ENCODE measurements at places on chromosomes 11 and 22. TPM values are rescaled to one million over a fixed set of nuclear protein-coding genes. Genes with fewer than 3 reads are reported as not detected.

The MIEF1 gene
- 34.2 TPM for total RNA-seq

The SLC43A3 gene
- 89.8 TPM for total RNA-seq

The CELSR1 gene
- 42.7 TPM for total RNA-seq

The ABTB2 gene
- 4.1 TPM for total RNA-seq

The ALDH3B1 gene
- total RNA-seq: 1.6 TPM

The GPHA2 gene
- not detected for total RNA-seq

The OR52I1 gene
- not detected for total RNA-seq

The MOV10L1 gene
- total RNA-seq: not detected

The OR8K3 gene
- not detected for total RNA-seq

The MMP1 gene
- 0.19 TPM for total RNA-seq

- H3K4me3 ChIP-seq: no peak overlapping the region
- no peak for DNase-seq
- peak overlapping the region; percentile 73 for H3K27ac ChIP-seq
- peaks cover 24% of the 10 kb centered on the region for H3K4me1 ChIP-seq
- H3K36me3 ChIP-seq: peaks cover 35% of the 10 kb centered on the region
These were observed 36.0 kb upstream of the GNB1L start for GRCh38 chr22:19890502-19891316.

- no peaks in the 10 kb centered on the region for H3K4me1 ChIP-seq
- H3K4me3 ChIP-seq: no peak overlapping the region
- no peaks in the 10 kb centered on the region for H3K27me3 ChIP-seq
- no peaks in the 10 kb centered on the region for H3K36me3 ChIP-seq
- H3K27ac ChIP-seq: no peak overlapping the region
These were observed 44.7 kb downstream of the DNAJC24 start for GRCh38 chr11:31414338-31414737.

DNA sequence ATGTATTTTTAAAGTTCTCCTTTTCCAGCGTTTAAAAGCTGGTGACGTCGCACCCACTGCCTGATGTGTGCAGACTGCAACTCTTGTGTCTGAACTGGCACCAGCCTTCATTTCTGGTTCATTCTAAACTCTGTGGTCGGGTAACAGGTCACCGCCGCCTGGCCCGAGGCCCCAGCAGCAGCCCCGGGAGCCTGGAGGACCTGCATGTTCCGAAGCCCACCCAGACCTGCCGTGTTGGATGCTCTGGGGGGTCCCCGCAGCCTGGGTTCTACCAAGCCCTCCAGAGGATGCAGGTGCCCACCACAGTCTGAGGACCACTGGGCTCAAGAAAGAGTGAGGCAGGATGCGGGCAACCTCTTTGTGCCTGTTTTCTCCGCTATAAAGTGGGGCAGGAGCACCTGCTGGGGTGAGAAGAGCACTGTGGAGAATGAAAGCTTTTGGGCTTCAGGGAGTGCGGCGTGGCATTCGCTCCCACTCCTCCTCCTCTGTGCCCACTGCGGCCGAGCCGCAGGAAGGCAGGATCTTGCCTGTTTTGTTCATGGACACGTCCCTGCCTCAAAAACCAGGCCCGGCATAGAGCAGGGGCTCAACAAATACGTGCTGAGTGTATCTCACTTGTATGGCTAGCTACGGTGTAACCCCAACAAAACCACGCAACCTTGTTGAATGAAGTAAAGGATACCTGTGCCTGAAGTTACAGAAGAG lies 40.1 kb downstream of the CERK start:
- no peaks in the 10 kb centered on the region for H3K27me3 ChIP-seq
- peaks cover 70% of the 10 kb centered on the region for H3K36me3 ChIP-seq
- DNase-seq: no peak
- no peaks in the 10 kb centered on the region for H3K4me1 ChIP-seq

DNA sequence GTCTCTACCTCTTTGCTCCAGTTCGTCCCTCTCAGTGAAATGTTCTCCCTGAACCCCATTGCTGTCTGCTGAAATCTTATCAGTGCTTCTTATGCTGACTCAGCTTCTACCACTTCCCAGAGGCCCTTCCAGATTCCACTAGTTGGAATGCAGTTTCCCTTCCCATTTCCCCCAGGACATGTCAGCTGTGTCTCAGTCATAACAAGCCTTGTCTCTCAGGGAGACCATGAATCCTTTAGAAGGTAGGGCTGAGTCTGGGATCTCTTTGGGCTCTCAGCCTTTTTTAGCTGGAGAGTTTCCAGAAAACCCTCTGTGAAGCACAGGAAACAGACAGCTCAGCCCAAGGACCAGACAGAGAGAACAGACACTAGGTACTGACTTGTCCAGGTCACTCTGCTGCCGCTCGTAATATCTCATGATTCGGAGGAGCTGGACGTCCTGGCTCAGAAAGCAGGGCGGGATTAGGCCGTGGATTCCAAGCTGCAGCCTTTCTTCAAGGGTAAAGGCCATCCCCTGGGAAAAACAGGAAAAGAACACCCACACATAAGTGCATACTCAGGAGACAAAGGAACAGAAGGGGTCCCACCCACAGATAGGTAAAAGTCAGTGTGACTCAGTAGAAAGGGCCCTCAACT lies 113.0 kb downstream of the ME3 start:
- H3K4me1 ChIP-seq: peaks cover 6% of the 10 kb centered on the region
- no peaks in the 10 kb centered on the region for H3K27me3 ChIP-seq
- H3K27ac ChIP-seq: peak overlapping the region; percentile 31
- no peak overlapping the region for H3K4me3 ChIP-seq
- no peaks in the 10 kb centered on the region for H3K36me3 ChIP-seq
- DNase-seq: no peak

- DNase-seq: no peak
- no peak overlapping the region for H3K4me3 ChIP-seq
- peaks cover 58% of the 10 kb centered on the region for H3K36me3 ChIP-seq
These were observed 6.3 kb downstream of the PKP3 start for GRCh38 chr11:400241-400689.

DNA sequence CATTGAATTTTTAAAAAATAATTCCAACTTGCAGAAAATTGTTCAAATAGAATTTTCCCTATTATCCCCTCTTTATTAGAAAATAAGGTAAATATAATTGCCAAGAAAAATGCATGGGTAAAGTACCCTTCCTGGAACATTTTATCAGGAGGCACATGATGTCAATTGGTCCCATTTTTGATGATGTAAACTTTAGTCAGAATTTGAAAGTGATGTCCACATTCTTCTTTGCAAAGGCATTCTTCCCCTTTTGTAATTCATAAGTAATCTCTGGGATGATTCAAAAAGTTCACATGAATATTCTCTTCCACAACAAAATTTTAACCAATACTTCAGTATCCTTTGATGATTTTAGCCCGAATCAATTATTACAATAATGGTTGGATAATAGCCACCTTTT lies 86.9 kb upstream of the ANO3 start:
- H3K36me3 ChIP-seq: no peaks in the 10 kb centered on the region
- H3K4me1 ChIP-seq: no peaks in the 10 kb centered on the region
- DNase-seq: no peak
- H3K27ac ChIP-seq: no peak overlapping the region
- H3K4me3 ChIP-seq: no peak overlapping the region

DNA sequence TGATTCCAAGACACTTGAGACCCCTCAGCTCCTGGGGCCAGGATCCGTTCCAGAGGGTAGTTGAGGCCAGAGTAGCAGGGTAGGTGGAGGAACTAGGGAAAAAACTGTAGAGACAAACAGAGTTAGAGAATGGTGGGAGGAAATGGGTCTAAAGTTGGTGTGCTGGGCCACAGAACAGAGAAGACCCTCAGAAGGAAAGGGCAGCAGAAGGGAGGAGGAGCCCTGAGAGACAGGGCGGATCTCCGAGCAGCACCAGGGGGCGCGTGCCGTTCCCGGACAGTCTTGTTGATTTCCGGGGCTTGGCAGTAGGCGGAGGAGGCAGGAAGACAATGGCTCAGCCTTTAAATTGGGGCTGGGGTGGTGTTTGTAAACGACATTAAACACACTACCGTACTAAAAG lies 2.4 kb upstream of the CECR2 start:
- no peaks in the 10 kb centered on the region for H3K36me3 ChIP-seq
- peaks cover 88% of the 10 kb centered on the region for H3K27me3 ChIP-seq
- no peak for DNase-seq
- peaks cover 15% of the 10 kb centered on the region for H3K4me1 ChIP-seq
- no peak overlapping the region for H3K4me3 ChIP-seq

GRCh38 chr11:22371160-22371559 lies 33.0 kb downstream of the SLC17A6 start:
- no peak overlapping the region for H3K27ac ChIP-seq
- H3K4me3 ChIP-seq: no peak overlapping the region
- no peak for DNase-seq
- no peaks in the 10 kb centered on the region for H3K4me1 ChIP-seq

- H3K36me3 ChIP-seq: no peaks in the 10 kb centered on the region
- no peak overlapping the region for H3K27ac ChIP-seq
- peaks cover 59% of the 10 kb centered on the region for H3K4me1 ChIP-seq
- DNase-seq: no peak
- no peak overlapping the region for H3K4me3 ChIP-seq
- no peaks in the 10 kb centered on the region for H3K27me3 ChIP-seq
These were observed 26.0 kb upstream of the TCF20 start for GRCh38 chr22:42296381-42296853.

DNA sequence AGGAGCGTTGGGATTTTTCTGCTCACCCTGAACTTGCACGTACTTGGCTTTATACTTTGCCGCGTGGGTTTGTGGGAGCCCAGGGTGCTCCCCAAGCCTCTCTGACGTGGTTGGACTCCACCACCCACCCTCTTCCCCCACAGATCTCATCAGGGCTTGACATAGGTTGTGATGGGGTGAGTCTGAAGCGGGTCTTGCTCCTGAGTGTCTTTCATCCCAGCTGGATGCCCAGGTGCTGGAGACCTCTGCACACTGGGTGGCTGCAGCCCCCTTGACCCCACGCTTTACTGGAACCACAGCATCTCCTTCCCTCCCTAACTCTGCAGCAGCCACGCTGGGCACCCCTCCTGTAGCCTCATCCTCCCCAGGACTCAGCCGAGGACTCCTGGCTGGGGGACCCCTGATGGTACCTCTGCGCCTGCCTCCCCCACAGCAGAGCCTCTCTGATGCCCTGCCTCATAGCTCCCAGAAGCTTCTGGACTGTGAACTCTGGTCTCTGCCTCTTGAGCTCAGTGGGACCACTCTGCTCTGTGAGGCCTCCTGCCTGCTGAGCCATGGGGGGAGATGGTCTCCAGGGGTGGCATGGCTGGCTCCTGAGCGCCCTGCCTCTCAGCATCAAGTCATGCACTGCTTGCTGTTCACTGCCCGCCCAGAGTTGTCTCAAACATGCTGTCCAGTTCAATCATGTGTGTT lies 45.2 kb downstream of the MYEOV start:
- H3K4me3 ChIP-seq: no peak overlapping the region
- no peaks in the 10 kb centered on the region for H3K27me3 ChIP-seq
- no peaks in the 10 kb centered on the region for H3K4me1 ChIP-seq
- no peaks in the 10 kb centered on the region for H3K36me3 ChIP-seq
- no peak overlapping the region for H3K27ac ChIP-seq

- peak overlapping the region; percentile 52 for H3K27ac ChIP-seq
- DNase-seq: no peak
- no peak overlapping the region for H3K4me3 ChIP-seq
These were observed 5.3 kb upstream of the CDC42BPG start for GRCh38 chr11:64849598-64850356.

GRCh38 chr22:45239681-45240051 lies 1.0 kb downstream of the KIAA0930 start:
- no peak for DNase-seq
- H3K27me3 ChIP-seq: no peaks in the 10 kb centered on the region
- H3K36me3 ChIP-seq: no peaks in the 10 kb centered on the region
- H3K4me1 ChIP-seq: peaks cover 30% of the 10 kb centered on the region
- H3K27ac ChIP-seq: peak overlapping the region; percentile 69
- H3K4me3 ChIP-seq: peak overlapping the region; percentile 68

DNA sequence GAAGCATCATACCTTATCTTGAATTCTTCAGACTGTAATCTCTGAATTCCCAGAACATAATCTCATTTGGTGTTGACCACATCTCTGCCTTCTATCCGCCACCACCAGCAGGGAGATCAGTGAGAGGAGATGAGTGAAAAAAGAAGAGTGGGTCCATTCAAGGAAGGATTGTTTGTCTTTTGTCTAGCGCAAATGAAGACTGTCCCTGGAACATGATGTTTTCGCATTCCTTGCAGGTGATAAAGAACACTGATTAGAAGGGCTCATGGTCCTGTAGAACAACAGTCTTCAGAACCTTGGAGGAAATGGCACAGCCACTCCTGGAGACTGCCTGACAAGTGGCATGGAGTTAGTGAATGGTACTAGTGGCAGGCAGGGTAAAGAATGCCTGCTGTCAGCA lies 869.6 kb downstream of the JRKL start:
- no peaks in the 10 kb centered on the region for H3K36me3 ChIP-seq
- H3K4me3 ChIP-seq: no peak overlapping the region

- no peak for DNase-seq
- H3K27ac ChIP-seq: no peak overlapping the region
- no peak overlapping the region for H3K4me3 ChIP-seq
- H3K27me3 ChIP-seq: no peaks in the 10 kb centered on the region
These were observed 81.1 kb downstream of the PIWIL3 start for GRCh38 chr22:24693379-24693778.

- H3K27me3 ChIP-seq: no peaks in the 10 kb centered on the region
- DNase-seq: no peak
- H3K36me3 ChIP-seq: no peaks in the 10 kb centered on the region
- no peak overlapping the region for H3K4me3 ChIP-seq
- H3K4me1 ChIP-seq: no peaks in the 10 kb centered on the region
These were observed 114.9 kb downstream of the MPPED2 start for GRCh38 chr11:30471244-30471643.

- H3K4me3 ChIP-seq: peak overlapping the region; percentile 9
- peak overlapping the region; percentile 85 for H3K27ac ChIP-seq
- H3K27me3 ChIP-seq: no peaks in the 10 kb centered on the region
- H3K4me1 ChIP-seq: peaks cover 47% of the 10 kb centered on the region
- DNase-seq: no peak
- peaks cover 23% of the 10 kb centered on the region for H3K36me3 ChIP-seq
These were observed 24.9 kb downstream of the TCP11L1 start for GRCh38 chr11:33064033-33064825.

DNA sequence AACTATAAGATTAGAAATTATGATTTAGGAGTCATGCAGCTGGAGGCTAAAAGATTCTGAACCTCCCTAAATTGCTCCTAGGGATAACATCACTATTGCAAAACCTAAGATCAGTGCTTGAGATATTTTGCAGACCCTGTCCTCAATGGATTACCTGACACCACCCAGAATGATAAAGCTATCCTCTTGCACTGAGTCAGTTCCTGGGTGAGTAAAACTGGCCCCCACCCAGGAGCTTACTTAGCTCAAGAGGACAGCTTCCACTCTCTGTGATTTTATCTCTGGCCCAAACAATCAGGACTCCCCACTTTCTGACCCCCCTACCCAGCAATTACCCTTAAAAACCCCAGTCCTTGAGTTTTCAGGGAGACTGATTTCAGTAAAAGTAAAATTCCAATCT lies 2074.4 kb upstream of the RAG2 start:
- no peaks in the 10 kb centered on the region for H3K36me3 ChIP-seq
- H3K27me3 ChIP-seq: no peaks in the 10 kb centered on the region
- H3K4me1 ChIP-seq: no peaks in the 10 kb centered on the region
- H3K27ac ChIP-seq: no peak overlapping the region
- H3K4me3 ChIP-seq: no peak overlapping the region

Measured in esophagus squamous epithelium (tissue), 5 donors.